PC-3 (cell line): ENCODE measurements at places on chromosomes 16 and 17. TPM values are rescaled to one million over a fixed set of nuclear protein-coding genes. Genes with fewer than 3 reads are reported as not detected.
A peak's percentile ranks its signal among the peaks of the same experiment; 100 is the strongest.

DNA sequence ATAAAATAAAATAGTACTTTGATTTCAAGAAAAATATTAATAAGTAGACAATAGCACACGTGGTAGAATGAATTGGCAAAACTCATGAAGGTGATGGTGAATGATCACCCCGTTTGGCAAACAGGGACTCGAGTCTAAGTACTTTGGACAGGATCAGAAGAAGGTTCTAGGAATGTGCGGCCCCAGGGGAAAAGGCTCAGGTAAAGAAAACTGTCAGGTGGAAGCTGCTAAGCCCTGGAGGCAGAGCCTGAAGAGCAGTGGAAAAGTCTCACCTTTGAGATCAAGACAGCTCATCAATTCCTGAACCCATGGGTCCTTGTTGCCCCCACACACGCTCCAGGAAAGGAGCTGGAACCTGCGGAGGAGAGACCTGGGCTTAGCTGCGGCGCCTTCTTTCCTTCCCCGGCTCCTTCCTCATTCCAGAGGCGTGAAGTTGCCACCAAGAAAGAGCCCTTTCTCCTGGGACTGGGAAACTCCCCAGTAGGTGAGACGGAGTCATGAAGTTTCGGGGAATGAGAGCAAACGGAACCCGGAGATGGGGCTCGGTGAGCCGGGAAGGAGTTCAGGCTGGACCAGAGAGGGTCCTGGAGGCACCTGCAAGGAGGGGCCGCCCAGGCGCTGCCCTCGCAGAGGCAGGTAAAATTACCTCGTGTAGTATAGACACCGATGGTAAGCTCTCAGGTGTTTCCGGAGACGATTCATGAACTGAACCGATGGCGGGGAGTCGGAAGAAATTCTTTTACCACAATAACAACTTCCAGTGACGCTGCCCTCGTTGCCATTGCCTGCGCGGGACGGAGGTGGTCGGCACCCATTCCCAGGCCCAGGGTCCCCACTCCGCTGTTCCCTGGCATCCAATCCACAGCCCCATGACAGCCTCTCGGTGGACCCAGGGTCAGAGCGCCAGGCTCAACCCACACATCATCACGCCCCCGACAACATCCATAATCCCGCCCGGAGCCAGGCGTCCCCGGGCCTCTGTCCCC is 1.2 kb upstream of the ZMYND15 start:
- peak; percentile 43 for DNase-seq
- H3K27me3 ChIP-seq = no peaks in the 10 kb centered on the region
- peaks cover 6% of the 10 kb centered on the region for H3K4me1 ChIP-seq
- no peaks in the 10 kb centered on the region for H3K36me3 ChIP-seq
- peak overlapping the region; percentile 86 for H3K4me3 ChIP-seq
- peak overlapping the region; percentile 9; the same call in 1 of the 2 replicates for H3K27ac ChIP-seq

The SHISA9 gene
- total RNA-seq = 0.06 TPM in 1 of 2 replicates, not detected in the other

The CD7 gene
- 0.15 and 0.98 TPM in 2 replicates for total RNA-seq

GRCh38 chr17:66944351-66945146 is 20.0 kb upstream of the CACNG4 start:
- H3K27me3 ChIP-seq = no peaks in the 10 kb centered on the region
- peaks cover 18% of the 10 kb centered on the region for H3K4me1 ChIP-seq
- H3K36me3 ChIP-seq = no peaks in the 10 kb centered on the region
- no peak overlapping the region for H3K27ac ChIP-seq

- H3K4me1 ChIP-seq = peaks cover 33% of the 10 kb centered on the region
- no peaks in the 10 kb centered on the region for H3K27me3 ChIP-seq
- H3K4me3 ChIP-seq = no peak overlapping the region
- H3K36me3 ChIP-seq = no peaks in the 10 kb centered on the region
- DNase-seq = no peak
- H3K27ac ChIP-seq = no peak overlapping the region
Observed at GRCh38 chr17:29175349-29175748, 4.8 kb downstream of the MYO18A start.

DNA sequence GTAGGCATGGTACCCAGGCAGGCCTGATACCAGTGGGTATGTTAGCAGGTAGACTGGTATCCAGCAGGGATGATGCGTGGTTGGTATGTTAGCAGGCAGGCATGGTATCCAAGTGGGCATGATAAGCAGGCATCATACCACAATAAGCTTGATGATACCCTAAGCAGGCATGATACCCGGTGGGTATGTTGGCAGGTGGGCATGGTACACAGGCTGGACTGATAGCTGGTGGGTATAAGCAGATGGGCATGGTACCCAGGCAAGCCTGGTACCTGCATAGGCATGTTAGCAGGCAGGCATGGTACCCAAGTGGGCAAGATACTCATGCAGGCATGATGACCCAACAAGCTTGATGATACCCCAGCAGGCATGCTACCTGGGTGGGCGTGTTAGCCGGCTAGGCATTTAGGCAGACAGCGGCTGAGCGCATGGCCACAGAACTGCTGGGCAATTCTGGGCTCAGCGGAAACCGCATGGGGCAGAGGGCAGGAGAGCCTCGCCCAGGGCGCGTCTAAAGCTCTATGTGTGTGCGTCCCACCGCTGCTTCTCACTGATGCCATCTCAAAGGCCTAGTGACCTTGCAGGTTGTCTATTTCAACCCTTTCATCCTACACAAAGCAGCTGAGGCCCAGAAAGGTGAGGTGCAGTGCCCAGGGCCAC is 2.3 kb downstream of the SGSH start:
- H3K27ac ChIP-seq = no peak overlapping the region
- H3K4me3 ChIP-seq = no peak overlapping the region

The ENPP7 gene
- total RNA-seq = not detected in 2 replicates

DNA sequence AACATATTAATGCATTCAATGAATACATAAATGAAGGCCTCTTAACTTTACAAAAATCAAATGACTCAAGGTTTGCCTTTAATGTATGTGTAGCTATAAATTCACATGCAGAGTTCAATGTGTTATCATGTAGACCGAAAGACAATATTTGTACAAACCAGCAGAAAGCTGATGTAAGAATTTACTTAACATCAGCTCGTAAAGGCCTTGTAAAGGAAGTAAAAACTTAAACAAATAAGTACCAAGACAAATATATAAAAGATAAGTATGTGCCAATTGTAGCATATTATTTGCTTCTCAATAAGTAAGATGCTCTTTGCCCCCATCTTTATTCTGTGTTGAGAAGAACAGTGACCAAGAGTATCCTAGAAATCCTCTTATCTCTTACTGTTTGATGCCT is 105.7 kb downstream of the SYCE1L start:
- no peaks in the 10 kb centered on the region for H3K27me3 ChIP-seq
- no peak overlapping the region for H3K4me3 ChIP-seq
- H3K4me1 ChIP-seq = peaks cover 51% of the 10 kb centered on the region
- H3K27ac ChIP-seq = no peak overlapping the region

The MYO19 gene
- 128 and 143 TPM in 2 replicates for total RNA-seq

The CMTM2 gene
- not detected in 2 replicates for total RNA-seq

The EVPLL gene
- 1.1 and 1.3 TPM in 2 replicates for total RNA-seq

The PAQR4 gene
- total RNA-seq = 37.9 and 45.0 TPM in 2 replicates

DNA sequence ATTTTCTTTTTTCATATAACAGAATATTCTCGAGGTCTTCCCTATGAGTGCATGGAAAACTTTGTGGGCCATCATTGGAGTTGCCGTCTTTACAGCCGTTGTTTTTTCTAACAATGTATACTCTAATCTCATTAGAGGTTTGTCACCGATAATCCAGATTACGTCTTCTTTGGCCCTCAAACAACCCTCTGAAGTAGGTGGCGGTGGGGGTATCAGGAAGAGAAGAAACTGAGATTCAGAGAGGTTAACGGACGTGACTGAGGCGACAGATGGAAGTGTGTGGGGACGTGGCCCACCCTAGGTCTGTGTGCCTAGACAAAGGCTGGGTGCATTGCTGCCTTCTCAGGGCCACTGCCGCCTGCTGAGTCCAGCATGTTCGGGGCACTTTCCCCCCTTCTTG is 63.7 kb downstream of the RPTOR start:
- no peaks in the 10 kb centered on the region for H3K36me3 ChIP-seq
- no peaks in the 10 kb centered on the region for H3K27me3 ChIP-seq
- no peak overlapping the region for H3K4me3 ChIP-seq

GRCh38 chr17:66661411-66662256 is 173.3 kb upstream of the CACNG5 start:
- peak overlapping the region; percentile 75 for H3K27ac ChIP-seq
- H3K4me3 ChIP-seq = no peak overlapping the region
- peak; percentile 99 for DNase-seq
- peaks cover 25% of the 10 kb centered on the region for H3K4me1 ChIP-seq
- H3K27me3 ChIP-seq = no peaks in the 10 kb centered on the region

DNA sequence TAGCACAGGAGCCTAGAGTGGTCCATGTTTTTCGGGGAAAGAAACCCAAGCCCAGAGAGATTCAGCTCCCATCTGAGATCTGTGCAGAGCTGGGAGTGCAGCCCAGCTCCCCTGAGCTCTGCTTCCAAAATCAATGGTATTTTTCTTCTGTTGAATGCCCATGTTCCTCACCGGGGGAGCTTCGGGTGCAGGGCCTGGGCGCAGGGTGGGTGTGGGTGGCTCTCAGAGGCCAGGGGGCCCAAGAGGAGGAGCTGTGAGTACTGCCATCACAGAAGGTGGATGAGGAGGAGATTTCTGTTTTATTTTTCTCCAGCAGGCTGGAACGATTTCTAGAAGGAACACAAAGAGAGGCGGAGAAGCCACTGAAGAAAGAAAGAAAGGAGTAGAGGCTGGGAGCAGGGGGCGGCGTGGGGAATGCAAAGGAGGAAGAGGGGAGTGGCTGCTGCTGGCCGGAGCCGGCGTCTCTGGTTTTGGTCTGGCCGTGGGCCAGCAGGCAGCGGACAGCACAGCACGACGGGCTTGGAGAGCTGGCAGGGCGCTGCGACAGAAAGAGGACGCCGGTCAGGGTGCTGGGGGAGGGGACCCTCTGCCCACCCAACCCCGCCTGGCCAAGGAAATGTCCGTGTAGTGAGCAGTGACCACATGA is 76.2 kb upstream of the KSR1 start:
- peaks cover 41% of the 10 kb centered on the region for H3K4me1 ChIP-seq
- peak; percentile 61 for DNase-seq
- no peaks in the 10 kb centered on the region; the same call in 1 of the 2 replicates for H3K36me3 ChIP-seq
- no peak overlapping the region for H3K27ac ChIP-seq

The CSH2 gene
- not detected in 2 replicates for total RNA-seq

DNA sequence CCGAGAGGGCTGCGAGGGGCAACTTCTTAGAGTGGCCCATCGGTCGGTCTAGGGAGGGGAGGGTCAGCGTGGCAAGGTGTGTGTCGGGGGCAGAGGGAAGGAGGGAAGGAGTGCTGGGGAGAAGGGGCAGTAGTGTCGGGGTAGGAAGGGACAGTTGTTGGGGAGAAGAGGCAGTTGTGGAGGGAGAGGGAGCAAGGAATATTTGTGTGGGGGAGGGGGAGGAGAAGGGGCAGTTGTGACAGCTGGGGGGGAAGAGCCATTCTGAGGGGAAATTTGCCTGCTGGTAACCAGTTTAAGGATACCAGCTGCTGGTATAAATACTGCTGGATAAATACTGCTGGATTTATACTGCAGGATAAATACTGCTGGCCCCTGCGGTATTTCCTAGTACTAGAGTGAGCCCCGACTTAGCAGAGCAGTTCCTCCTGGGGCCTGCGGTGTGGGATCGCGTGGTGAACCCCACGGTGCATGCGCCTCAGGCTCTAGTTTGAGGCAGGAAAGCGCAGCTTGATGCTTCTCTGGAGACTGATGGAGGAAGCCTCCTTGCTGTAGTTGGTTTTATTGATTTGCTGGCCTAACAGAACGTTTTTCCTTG is 309 bp downstream of the DNAH2 start:
- H3K4me3 ChIP-seq = peak overlapping the region; percentile 84
- no peaks in the 10 kb centered on the region for H3K36me3 ChIP-seq
- DNase-seq = no peak
- peaks cover 7% of the 10 kb centered on the region for H3K4me1 ChIP-seq

The CRYBA1 gene
- total RNA-seq = not detected in 2 replicates

- H3K4me1 ChIP-seq = 0 out of 2 replicates have a peak, but pooled peaks cover 8% of the 10 kb centered on the region
- H3K4me3 ChIP-seq = no peak overlapping the region
- DNase-seq = no peak
- no peak overlapping the region for H3K27ac ChIP-seq
- H3K27me3 ChIP-seq = no peaks in the 10 kb centered on the region
Observed at GRCh38 chr17:57620576-57620975, 124.5 kb downstream of the CCDC182 start.

- no peak for DNase-seq
- no peak overlapping the region for H3K4me3 ChIP-seq
- H3K27ac ChIP-seq = no peak overlapping the region
- 0 out of 2 replicates have a peak, but pooled peaks cover 5% of the 10 kb centered on the region for H3K4me1 ChIP-seq
- H3K27me3 ChIP-seq = peaks cover 62% of the 10 kb centered on the region
- H3K36me3 ChIP-seq = no peaks in the 10 kb centered on the region
Observed at GRCh38 chr17:73711184-73711583, 66.9 kb upstream of the SDK2 start.

- no peak for DNase-seq
- no peaks in the 10 kb centered on the region for H3K27me3 ChIP-seq
- H3K36me3 ChIP-seq = no peaks in the 10 kb centered on the region
- H3K27ac ChIP-seq = no peak overlapping the region
- no peaks in the 10 kb centered on the region for H3K4me1 ChIP-seq
Observed at GRCh38 chr16:17301184-17301583, 169.6 kb downstream of the XYLT1 start.

The RAB40B gene
- 16.5 and 22.4 TPM in 2 replicates for total RNA-seq

GRCh38 chr17:29526322-29526721 is 40.5 kb downstream of the ABHD15 start:
- no peak overlapping the region for H3K4me3 ChIP-seq
- H3K27me3 ChIP-seq = no peaks in the 10 kb centered on the region
- no peaks in the 10 kb centered on the region for H3K4me1 ChIP-seq
- no peak overlapping the region for H3K27ac ChIP-seq
- no peaks in the 10 kb centered on the region for H3K36me3 ChIP-seq

The LITAFD gene
- not detected in 2 replicates for total RNA-seq

- H3K4me1 ChIP-seq = peaks cover 10% of the 10 kb centered on the region
- no peak overlapping the region for H3K4me3 ChIP-seq
- no peaks in the 10 kb centered on the region for H3K27me3 ChIP-seq
- H3K27ac ChIP-seq = no peak overlapping the region
- H3K36me3 ChIP-seq = no peaks in the 10 kb centered on the region; the same call in 1 of the 2 replicates
Observed at GRCh38 chr16:70681382-70682238, 4.2 kb downstream of the MTSS2 start.

- H3K36me3 ChIP-seq = no peaks in the 10 kb centered on the region
- no peaks in the 10 kb centered on the region for H3K4me1 ChIP-seq
- no peak overlapping the region for H3K4me3 ChIP-seq
- H3K27me3 ChIP-seq = no peaks in the 10 kb centered on the region
- H3K27ac ChIP-seq = no peak overlapping the region
Observed at GRCh38 chr16:17301593-17302135, 169.1 kb downstream of the XYLT1 start.

The NLRC5 gene
- 0.98 and 4.4 TPM in 2 replicates for total RNA-seq

The RDM1 gene
- total RNA-seq = 2.0 and 2.6 TPM in 2 replicates

The SLC52A1 gene
- total RNA-seq = not detected in 2 replicates

DNA sequence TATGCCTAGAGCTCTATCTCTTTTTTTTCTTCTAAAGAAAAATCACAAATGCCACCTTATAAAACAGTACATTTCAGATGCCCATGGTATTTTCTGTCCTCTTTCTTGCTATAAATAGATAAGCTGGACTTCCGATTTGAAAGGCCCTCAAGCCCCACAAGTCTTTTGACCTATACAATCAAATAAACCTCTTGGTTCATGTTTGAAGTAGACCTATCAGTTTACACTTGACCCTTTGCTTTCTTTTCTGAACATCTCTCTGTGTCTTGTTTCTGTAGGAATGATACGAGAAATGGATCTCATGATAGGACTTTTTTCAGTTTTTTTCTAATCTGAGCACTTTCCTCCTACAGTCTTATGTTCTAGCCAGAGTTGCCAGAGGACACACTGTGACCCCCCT is 327.2 kb downstream of the SOX9 start:
- DNase-seq = no peak
- no peak overlapping the region for H3K27ac ChIP-seq
- no peaks in the 10 kb centered on the region for H3K36me3 ChIP-seq
- H3K27me3 ChIP-seq = no peaks in the 10 kb centered on the region
- peaks cover 28% of the 10 kb centered on the region for H3K4me1 ChIP-seq
- H3K4me3 ChIP-seq = no peak overlapping the region
